ENCODE measurements at places on chromosomes 7 and 10.

GRCh38 chr10:116882639-116883038 lies 33.3 kb downstream of the ENO4 start:
- no peak for DNase-seq

DNA sequence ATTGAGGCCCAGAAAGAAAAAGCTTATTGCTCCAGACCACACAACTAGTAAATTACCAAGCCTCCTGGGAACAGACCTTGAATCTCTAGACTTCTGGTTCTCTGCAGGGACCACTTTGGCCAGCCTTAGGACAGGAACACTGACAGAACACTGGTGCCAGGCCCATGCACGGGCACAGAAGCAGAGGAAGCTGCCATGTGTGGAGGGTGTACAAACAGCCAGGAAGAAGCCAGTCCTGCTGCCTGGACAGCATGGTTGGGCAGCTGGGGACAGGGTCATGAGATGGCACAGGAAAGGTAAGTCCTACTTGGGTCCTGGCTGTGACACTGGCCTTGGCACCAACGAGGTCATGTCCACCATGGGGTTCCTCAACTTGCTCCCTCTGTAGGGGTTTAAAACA lies 19.2 kb downstream of the MMRN2 start:
- DNase-seq, result no peak

- no peak for DNase-seq
These were observed 235.1 kb upstream of the CELF2 start for GRCh38 chr10:10782603-10783002.

DNA sequence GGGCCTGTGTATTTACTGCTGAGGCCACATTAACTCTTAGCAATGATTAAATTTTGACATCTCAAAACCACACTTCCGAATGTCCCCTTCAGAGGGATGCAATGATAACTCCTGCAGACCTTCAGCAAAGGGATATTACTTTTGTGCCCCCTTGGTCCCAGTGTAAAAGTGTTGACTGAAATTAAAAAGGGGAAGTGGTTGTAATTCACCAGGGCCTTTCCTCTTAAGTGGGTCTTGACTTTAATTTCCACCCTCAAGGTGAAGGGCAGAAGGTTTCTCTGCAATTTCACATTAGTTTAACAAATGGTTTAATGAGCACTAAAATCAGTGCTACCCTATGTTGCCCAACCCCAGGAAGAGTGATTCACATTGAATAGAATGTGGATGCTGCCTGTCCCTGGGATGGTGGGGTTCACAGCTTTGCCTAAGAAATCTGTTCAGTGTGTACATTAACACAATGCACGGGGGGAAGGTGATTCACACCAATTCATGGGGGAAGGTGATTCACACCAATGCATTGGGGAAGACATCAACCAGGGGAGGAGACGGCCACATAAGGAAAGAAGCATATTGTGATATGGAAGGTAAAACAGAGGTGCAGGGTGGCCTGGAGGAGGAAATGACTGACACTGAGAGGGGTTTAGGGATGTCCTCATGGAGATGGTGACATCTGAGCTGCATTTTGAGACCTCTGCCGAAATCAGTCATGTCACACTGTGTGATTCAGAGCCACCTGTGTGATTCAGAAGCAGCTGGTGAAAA lies 19.4 kb upstream of the TNS3 start:
- no peak for DNase-seq

- DNase-seq, result no peak
These were observed 73.8 kb upstream of the EFCAB10 start for GRCh38 chr7:105655067-105655466.

GRCh38 chr7:135645296-135645904 lies 16.9 kb upstream of the STMP1 start:
- DNase-seq, result peak; percentile 81

Measured in RKO (cell line).